Activated effector memory CD4-positive, alpha-beta T cell treated with anti-CD3 and anti-CD28 coated beads, Interleukin-2, amount 50 U/mL, for 16 hours (primary cell): ENCODE measurements at places on chromosomes 5 and 9.

DNA sequence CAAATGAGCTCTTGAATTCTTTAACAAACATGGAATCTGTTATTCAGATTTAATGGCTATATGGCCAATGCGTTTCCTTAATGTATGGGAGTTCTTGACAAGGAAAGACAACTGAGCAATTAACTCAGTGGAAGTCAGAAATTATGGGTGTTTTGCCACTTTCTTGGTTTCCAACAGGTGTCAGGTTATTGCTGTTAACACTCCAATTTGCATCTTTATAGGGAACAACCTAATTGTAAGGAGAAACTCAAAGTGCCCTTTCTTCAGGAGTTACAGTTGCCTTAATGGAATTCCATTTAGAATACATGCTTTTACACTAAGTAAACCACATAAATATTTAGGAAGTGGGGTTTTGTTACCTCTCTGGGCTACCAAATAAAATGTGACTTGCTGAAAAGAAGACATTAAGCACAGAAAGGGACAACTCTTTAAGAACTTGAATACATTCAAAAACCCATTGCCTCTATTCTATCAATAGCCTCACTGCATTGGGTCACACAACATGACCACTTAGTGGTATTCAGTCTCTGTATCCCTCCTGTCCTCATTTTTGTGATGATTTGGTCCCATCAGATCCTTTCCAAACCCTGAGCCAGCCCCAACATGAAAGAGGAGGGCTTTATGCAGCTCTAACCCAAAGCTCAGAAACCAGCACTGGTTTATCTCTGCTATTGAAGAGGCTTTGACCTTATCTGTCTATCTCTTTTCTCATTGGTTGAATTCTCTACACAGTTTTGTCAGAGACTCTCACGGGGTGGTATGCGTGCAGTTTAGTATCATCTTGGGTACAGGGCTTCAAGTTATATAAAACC lies 118.7 kb downstream of the EDIL3 start:
- DNase-seq, result no peak

DNA sequence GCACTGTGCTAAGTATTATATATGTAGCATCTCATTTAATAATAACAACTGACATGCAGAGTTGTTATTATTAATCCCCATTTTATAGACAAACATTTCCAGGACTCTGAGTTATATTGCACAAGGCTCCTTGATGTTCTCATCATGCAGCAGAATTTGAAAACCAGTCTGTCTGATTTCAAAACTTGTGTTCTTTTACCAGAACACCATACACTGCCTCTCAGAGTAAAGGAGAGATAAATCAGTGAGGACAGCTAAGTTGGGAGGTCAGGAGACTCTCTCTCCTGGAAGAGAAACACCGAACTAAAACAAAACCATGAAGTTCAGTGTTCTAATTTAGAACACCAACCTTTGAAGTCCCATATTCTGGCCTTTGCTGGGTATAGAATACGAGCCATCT lies 92.7 kb upstream of the TNC start:
- DNase-seq, result no peak

GRCh38 chr9:135525241-135526088 lies 4.2 kb downstream of the LCN1 start:
- peak; percentile 57 for DNase-seq

- no peak for DNase-seq
These were observed 18.5 kb upstream of the SNX2 start for GRCh38 chr5:122756264-122756911.

DNA sequence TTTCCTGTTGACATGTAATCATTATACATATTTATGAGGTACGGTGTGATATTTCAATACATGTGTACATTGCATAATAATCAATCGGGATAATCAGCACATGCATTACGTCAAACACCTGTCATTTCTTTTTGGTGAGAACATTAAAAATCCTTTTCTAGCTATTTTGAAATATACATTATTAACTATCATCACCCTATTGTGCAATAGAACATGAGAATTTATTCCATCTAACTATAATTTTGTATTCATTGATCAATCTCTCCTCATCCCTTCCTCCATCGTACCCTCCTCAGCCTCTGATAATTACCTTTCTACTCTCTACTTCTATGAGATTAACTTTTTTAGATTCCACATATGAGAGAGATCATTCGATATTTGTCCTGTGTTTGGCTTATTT lies 170.9 kb upstream of the GHR start:
- no peak for DNase-seq

- DNase-seq, result no peak
These were observed 285.6 kb downstream of the ARHGAP26 start for GRCh38 chr5:143055596-143056338.

DNA sequence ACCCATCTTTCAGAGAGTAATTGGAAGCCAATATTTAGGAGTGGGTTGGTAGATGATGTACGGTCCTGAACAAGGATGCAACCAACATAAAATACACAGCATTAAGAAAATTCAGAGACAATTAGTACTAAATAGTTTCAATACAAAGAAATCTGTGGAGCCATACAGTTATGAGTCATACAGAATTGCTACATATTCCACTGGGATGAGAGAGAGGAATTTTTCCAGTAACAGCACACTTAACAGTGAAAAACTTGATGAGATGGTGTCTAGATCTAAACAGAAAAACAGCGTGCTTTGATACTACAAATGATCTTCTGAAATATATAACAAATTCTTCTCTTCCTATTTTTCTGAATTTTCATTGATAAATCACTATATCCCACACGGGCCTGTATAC lies 1999.3 kb upstream of the CDH9 start:
- no peak for DNase-seq

- no peak for DNase-seq
These were observed 1034.0 kb downstream of the TLE4 start for GRCh38 chr9:80605793-80606192.

DNA sequence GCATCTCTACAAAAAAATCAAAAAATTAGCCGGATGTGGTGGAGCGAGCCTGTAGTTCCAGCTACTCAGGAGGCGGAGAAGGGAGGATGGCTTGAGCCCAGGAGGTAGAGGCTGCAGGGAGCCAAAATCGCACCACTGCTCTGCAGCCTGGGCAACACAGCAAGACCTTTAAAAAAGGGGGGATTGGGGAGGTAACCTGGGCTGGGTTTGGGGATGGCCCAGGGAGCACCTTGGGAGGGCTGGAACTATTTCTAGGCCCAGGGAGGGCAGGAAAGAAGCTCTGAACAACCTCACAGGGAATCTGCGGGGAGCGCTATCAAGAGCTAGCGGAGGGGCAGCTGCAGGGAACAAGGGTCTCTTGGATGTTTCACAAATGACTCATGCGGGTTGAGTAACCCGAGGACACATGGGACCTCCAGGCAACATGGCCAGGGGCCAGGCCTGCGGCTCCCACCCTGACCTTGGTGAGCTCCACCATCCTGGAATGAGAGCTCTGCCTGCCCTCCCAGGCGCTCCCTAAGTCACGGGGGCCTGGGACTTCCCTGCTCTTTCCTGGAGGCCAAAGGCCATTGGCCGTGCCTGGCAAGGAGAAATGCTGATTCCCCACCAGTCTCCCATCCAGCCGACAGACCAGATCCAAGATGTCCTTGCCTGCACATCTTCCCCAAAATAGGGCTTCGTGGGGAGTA lies 23.4 kb downstream of the SARDH start:
- peak; percentile 52 for DNase-seq

DNA sequence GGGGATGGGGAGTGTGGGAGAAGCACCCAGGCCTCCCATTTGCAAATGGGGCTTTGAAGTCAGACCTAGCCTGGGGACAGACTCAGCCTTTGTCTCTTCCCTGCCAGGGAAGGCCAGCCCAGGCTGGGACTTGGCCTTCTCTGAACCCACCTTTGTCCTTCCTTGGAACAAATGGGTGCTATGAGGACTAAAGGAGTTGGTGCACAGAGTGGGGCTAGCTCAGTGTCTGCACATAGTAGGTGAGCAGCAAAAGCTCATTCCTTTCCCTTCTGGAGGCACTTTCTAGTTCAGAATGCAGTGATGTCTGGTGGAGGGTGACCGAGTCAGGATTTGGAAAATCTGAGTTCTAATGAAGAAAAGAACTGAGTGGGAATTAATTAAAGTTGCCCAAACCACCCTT lies 37.2 kb downstream of the COL27A1 start:
- no peak for DNase-seq

DNA sequence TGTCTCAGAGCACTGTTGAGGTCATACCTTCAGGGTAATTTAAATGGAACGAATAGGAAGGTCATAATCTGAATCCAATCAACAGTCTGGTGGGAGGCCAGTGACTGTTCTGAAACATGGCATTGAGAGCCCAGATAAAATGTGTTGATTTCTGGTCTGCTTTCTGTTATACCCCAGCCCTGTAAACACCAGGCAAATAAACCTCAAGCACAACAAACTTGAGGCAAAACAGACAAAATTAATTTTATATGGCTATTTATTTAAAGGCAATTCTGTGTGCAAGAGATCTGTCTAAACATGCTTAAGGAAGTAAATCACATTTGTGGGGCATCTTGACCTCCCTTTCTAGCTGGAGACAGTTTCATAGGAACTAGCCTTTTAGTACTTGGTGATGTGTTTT lies 140.9 kb upstream of the SPEF2 start:
- no peak for DNase-seq

DNA sequence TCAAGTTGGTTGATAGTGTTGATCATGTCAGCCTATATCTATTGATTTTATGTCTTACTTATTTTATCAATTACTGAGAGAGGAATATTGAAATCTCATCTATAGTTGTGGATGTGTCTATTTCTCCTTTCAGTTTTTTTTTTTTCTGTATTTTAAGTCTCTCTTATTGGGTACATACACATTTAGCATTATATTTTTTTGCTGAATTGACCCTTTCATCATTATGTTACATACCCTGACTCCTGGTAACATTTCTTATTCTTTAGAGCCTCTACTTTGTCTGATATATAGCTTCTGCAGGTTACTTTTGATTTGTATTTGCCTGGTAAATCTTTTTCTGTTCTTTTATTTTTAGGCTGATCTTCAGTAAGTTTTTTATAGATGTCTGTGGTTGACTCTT lies 179.5 kb downstream of the GDNF start:
- DNase-seq, result no peak

- no peak for DNase-seq
These were observed 82.4 kb downstream of the SNCAIP start for GRCh38 chr5:122394284-122394930.

DNA sequence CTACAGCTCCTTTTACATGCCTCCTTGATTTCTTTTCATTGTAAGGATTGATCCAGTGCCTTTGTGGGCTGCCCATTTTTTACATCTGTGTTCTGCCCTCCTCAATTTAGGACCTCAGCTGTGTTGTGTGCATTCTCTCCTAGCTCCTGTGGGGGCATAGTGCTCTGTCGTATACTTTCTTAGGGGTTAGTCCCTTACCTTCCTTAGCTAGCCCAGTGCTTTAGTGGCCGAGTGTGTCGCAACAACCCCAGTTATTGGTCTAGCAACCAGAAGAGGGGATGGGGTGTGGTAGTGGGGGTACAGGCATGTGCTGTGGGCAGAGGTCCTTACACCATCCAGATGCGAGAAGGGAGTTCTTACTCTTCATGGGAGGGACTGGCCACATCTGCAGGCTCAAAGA lies 12.1 kb downstream of the MTRR start:
- no peak for DNase-seq

DNA sequence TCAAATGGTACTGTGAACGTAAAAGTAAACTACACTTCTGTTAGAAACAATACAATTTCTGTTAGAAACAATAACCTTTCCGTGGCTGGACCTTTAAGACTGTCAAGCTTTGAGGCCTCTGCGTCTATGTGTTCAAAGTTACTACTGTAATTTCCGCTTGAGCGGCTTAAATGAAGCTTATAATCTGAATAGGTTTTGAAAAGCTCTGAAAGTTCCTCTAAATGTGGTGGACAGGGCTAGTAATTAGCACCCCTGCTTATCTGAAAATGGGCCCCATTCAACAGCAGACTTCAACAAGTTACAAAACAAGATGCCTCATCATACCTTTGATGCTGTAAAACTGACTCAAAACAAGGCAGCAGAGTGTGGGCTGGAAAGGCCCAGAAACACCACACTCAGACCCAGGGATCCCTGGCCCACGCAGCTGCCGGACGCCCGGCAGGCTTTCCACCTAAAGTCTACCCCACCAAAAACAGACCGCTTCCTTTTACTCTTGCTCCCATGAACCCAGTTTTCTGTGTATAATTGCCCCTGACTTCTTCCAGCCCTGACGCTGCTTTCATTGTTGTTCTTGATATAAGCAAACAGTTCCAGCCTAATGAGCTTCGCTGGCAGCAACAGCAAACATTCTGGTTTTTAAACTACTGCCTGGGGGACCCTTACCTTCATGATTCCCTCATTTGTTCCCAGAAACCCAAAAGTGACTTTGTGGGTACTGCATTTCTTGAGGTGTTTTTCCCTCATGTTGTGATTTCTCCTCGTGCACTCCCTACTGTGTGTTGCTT lies 66.7 kb downstream of the TLE1 start:
- no peak for DNase-seq
